Astrocyte of the spinal cord (primary cell): ENCODE measurements at places on chromosomes 11 and 22.

GRCh38 chr22:25368271-25368670 is 148.8 kb downstream of the CRYBB2 start:
- peak; percentile 65 for DNase-seq

DNA sequence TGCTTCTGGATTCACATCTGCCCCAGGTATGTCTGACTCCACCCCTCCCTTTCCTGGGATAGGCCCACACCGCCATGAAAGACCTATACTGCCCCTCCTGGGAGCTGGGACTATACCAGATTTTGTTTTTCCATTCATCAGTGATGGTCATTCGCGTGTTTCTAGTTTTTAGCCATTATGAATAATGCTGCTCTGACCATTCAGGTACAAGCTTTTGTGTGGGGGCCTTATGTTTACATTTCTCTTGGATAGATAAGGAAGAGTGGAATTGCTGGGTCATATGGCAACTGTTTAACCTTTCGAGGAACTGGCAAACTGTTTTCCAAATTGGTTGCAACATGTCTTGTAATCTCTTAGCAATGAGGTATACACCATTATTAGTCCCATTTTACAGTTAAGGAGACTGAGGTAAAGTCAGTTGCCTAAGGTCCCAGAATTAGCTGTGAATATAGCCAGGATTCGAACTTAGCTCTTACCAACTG is 1.2 kb upstream of the TBC1D10A start:
- DNase-seq, result no peak

DNA sequence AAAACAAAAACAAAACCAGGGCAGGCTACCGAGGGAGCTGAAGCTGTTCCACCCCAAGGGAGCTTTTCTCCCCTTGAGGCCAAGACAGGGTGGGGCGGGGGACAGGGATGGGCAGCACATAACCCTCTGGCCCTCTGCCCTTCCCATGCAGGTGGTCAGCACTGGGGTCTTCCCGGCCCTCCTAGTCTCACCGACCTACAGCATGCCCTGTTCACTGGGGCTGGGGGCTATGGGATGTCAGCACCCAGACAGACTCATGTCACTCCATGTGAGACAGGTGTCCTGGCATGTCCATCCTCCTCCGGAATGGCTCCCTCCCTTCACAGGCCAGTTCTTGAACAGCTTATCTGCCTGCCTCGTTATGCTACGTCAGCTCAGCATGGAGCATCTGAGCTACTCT is 51.7 kb downstream of the DSCAML1 start:
- DNase-seq, result no peak

- no peak for DNase-seq
Measured at GRCh38 chr11:117795638-117796455, 1.2 kb downstream of the DSCAML1 start.

- DNase-seq, result no peak
Measured at GRCh38 chr11:104343578-104343977, 179.6 kb upstream of the PDGFD start.

GRCh38 chr22:38828191-38828590 is 15.6 kb downstream of the NPTXR start:
- no peak for DNase-seq

DNA sequence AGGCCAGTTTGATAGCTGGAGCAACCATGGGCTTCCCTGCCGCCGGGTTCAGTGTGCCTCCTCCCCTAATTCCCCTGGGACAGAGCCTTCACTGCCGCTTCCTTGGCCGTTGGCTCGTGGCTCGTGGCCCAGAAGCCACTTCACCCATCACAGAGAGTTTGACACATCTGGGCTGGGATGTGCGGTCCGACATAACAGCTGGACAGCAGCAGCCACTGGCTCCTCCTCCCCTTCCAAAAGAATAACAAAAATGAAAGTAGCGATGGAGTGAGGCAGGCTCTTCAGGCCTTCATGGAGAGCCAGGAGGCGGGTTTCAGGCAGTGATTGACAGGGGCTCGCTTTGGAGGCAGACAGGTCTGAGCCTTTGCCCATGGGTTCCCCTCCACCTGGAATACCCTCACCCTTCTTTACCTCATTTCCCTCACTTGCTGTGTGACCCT is 8.2 kb downstream of the CREB3L1 start:
- DNase-seq, result no peak

GRCh38 chr22:45774001-45774670 is 102.5 kb downstream of the ATXN10 start:
- no peak for DNase-seq

DNA sequence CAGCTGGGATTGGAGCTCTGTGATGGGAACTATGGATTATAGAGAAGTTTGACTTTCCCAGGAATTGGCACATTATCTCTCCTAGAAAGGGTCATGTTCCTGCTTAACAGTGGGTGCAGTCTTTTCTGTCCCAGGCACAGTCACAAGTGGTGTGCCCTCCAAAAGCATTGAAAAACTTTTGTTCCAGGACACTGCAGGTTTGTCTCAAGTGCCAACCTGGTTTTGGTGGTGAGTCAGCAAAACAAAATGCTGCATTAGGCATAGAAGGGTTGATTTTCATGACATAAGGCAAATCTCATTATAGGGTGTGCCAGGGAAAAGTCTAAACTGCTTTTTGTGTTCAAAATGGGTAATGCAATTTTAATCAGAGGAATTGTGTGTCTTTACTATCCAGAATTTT is 4.9 kb downstream of the HTATIP2 start:
- no peak for DNase-seq

GRCh38 chr11:94806419-94806818 is 38.3 kb downstream of the AMOTL1 start:
- no peak for DNase-seq

- DNase-seq, result no peak
Measured at GRCh38 chr11:128948583-128948982, 5.9 kb upstream of the TP53AIP1 start.

DNA sequence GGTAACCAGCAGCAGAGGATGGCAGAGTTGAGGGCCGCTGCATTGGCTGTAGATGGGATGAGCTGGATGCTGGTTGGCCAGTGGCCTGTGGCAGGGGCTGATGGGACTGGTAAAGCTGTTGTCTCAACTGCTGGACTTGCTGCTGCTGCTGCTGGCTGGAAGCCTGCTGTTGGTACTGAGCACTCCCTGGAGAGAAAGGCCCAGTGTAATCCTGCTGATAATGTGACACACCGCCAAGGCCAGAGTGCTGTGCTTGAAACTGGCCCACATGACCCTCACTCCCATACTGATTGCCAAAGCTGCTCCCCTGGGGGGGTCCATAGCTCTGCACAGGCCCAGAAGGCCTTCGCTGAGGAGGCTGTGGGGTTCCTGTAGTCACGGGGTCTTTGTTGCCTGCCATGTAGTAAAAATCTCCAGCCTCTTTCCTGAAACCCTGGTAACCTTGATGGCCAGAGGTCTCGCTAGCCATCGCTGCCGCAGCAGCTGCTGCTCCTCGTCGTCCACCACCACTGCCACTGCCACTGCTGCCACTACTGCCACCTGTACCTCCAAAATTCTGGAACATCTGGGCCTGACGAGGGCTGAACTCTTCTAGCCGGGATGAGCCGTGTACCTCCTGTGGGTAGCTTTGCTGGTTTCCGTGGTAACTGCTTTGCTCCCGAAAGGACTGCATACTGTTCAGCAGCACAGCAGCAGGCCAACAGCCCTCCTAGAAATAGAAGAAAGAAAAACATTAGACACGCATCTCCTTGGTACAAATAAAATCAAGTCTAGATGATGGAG is 55.6 kb downstream of the TCF20 start:
- DNase-seq, result peak; percentile 58

- DNase-seq, result peak; percentile 22
Measured at GRCh38 chr22:40218723-40219294, 41.1 kb downstream of the TNRC6B start.

GRCh38 chr22:17777005-17777716 is 2.9 kb upstream of the BID start:
- DNase-seq, result no peak

- DNase-seq, result no peak
Measured at GRCh38 chr11:97092823-97093222, 703.0 kb downstream of the JRKL start.

DNA sequence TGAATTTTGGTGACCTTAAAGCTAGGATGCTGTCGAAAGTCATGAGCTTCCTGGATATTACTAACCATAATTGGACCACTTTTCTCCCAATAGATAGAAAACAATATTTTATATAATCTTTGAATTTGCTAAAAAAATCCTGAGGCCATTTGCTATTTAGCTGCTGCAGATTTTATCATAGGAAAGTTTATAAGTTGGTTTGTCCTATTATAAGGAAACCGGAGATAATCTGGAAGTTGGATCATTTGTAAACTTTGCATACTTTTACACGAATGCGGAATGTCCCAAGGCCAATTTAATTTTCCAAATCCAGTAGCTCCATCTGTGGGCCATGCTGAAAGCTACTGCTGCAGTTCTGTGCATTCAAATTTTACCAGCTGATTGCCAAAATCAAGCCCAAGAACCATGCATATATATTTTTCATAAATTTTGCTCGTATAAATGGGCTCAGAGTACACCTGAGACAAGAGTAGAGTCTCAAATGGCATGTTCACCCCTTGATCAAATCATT is 378.3 kb downstream of the FAM181B start:
- no peak for DNase-seq

- DNase-seq, result no peak
Measured at GRCh38 chr11:117394221-117394925, 66.7 kb downstream of the CEP164 start.

GRCh38 chr11:134712228-134713145 is 300.4 kb upstream of the B3GAT1 start:
- no peak for DNase-seq

DNA sequence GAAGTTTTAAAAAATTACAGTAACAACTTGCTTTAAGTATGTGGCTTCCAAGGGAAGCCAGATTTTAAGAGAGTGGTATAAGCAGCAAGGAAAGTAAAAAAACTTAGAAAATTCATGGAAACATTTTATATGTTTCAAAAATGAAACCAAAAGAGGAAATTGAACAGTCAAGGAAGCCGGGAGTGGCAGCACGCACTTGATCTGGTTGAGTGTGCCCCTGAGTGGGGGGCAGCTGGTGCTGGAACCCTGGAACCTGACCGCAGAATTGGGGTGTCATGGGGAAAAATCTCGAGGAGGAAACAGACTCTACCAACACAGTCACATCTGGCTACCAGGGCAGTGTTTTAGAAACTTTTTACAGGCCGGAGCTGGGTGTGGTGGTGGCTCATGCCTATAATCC is 14.0 kb downstream of the MICALL1 start:
- DNase-seq, result no peak

- DNase-seq, result no peak
Measured at GRCh38 chr22:40951795-40952605, 822 bp downstream of the RBX1 start.

GRCh38 chr11:71329165-71329510 is 76.8 kb upstream of the SHANK2 start:
- DNase-seq, result no peak

GRCh38 chr11:114928260-114928870 is 250.0 kb downstream of the NXPE2 start:
- no peak for DNase-seq

DNA sequence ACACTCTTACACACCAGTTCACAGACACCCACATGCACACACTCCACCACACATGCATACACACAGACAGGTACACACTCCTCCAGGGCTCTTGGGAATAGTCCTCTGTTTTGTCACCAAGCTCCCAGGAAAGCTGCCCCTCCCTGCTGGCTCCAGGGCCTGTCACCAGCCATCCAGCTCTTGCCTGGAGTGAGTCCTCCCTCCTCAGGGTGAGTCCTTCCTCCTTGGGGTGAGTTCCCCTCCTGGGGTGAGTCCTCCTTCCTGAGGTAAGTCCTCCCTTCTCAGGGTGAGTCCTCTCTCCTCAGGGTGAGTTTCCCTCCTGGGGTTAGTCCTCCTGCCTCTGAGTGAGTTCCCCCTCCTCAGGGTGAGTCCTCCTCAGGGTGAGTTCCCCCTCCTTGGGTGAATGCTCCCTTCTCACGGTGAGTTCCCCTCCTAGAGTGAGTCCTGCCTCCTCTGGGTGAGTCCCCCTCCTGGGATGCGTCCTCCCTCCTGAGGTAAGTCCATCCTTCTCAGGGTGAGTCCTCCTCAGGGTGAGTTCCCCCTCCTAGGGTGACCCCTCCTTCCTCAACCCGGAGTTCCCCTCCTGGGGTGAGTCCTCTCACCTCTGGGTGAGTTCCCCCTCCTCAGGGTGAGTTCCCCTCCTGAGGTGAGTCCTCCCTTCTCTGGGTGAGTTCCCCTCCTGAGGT is 100.6 kb upstream of the FGF3 start:
- no peak for DNase-seq

GRCh38 chr11:120832481-120833238 is 191.2 kb upstream of the TBCEL start:
- DNase-seq, result no peak

- no peak for DNase-seq
Measured at GRCh38 chr11:99198215-99198614, 177.5 kb downstream of the CNTN5 start.

GRCh38 chr11:81644239-81644840 is 1089.3 kb downstream of the FAM181B start:
- DNase-seq, result peak; percentile 59

GRCh38 chr11:92107331-92107730 is 117.3 kb upstream of the FAT3 start:
- DNase-seq, result no peak

GRCh38 chr22:38751422-38752346 is 4.1 kb downstream of the SUN2 start:
- peak; percentile 37 for DNase-seq

- DNase-seq, result no peak
Measured at GRCh38 chr11:71081704-71082230, 170.6 kb downstream of the SHANK2 start.

DNA sequence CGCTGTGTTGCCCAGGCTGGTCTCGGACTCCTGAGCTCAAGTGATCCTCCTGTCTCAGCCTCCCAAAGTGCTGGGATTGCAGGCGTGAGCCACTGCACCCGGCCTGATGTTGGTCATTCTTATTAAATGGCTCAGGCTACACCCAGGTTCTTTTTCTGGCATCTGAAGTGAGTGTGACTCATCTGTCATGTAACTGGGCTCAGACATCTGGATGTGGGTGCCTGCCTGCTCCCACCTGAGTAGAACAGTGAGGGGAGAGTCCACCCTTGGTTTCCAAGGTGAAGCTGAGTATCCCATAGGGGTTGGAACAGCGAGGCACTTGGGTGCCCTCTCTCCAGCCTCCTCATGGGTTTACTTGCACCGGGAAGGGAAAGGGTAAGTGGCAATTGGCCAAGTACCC is 36.7 kb upstream of the EIF3D start:
- DNase-seq, result no peak

GRCh38 chr11:87754685-87755084 is 420.6 kb downstream of the RAB38 start:
- no peak for DNase-seq

DNA sequence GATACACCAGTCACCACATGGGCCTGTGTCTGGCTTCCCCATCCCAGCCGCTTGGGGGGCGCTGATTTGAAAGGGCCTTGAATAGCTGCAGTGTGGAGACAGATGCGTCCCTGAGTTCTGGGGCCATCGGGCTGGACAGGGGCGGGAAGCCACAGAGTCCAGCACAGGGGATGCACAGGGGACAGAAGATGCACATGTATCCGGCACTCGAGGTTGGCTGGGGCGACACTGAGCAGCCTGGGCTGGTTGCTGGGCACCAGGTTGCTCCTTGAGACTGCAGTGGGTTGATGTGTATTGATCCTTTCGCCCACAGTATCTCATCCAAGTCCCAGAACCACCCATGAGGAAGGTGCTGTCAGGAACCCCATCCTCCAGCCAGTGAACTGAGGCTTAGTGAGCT is 99.3 kb upstream of the SYT13 start:
- no peak for DNase-seq

GRCh38 chr22:19105867-19106802 is 16.1 kb downstream of the DGCR2 start:
- DNase-seq, result no peak

GRCh38 chr11:106523921-106524320 is 446.5 kb downstream of the AASDHPPT start:
- DNase-seq, result no peak
